ENCODE measurements at places on chromosomes 5 and 9.

DNA sequence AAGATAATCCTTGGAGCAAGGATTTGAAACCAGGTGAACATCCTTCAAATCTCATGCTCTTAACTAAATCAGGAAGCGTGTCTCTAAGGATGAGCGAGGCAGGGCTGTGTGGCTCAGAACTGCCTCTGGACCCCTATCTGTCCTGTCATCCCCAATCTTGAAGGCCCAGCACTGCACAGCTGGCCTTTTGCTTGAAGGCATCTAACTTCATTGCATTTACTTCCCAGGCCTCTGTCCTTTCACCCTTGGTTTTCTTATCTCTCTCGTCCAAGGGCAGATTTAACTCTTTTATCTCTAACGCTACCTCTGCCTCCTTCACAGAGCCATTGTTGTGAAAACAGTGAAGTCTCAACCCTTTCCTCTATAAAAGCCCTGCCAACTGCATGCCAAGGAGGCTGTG, 83.8 kb downstream of the UGCG start:
- DNase-seq, result no peak

GRCh38 chr9:128062279-128062678, 4.8 kb downstream of the NAIF1 start:
- no peak for DNase-seq

DNA sequence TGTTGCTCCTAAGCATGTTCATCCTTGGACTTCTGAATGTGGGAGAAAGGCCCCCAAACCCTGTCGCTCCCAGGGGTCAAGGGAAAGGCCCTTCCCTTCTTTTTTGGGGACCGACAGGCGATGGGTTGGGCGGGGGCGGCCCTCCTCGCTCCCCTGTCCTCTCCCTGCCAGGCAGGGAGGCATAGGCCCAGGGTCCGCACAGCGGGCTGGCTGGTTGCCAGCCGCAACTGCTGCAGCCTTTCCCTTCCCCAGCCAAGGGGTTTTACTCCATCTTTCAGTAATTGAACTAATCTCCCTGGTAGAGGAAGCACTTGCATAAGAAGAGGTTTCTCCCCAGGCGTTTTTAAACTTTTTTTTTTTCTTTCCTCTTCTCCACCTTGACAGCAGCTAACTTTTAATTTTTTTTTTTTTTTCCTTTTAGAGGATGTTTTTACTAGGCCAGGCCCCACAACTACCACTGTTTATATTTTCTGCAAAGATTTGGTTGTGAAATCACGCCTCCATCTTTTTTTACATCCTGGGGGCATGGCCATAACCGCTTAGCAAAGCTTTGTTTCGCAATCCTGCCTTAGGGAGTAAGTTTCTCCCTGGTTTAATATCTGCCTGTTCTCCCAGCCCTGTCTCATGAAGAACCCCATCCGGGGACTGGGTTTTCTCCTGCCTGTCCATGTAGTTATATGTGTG, 216.9 kb upstream of the ZNF608 start:
- DNase-seq, result peak; percentile 12

DNA sequence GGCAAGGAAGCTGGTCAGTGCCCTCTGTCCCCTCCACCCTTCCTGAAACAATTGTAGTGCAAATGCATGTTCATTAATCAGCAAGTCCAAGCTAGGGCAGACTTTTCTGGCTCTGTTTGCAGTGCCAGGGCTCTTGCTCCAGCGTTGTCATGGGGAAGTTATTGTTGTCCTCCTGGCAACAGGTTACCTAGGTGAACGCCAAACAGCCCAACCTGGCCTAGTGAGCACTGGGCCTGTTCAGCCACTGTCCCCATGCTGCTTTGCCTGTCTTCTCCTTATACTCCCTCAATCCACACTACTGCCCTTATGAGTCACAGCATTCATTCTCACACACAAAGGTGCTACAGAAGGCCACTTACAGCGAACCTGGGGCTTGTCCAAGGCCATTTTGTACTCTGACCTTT, 34.5 kb upstream of the GLIS3 start:
- no peak for DNase-seq

DNA sequence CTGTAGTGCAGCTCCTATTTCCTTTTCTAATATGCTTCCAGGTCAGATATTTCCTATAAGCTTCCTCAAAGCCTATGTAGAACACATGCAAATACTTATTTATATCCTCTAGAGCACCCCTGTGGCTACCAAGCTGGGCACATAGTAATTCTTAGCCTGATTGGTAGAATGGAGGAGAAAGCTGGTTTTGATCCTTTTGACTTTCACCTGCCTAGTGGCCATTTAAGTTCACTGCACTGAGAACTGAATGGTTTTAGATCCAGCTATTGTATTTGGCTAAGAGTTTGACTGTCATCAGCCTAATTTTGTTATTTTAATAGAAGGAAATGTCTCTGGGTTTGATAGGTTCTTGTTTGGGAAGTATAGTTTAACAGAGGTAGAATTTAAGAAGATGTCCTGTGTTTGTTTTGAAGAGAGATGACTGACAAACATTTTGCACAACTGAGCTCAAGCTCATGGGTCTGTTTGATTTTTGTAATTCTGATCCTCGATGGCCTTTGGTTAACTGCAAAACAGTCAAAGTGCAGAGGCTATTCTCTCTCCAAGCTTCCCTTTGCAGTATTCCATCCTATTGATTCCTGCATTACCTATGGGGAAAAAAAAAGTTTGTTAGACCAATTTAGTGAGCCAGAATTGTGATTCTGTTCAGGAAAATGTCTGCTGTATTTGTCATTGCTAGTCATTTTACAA, 85.4 kb downstream of the KCNN2 start:
- no peak for DNase-seq

- peak; percentile 50 for DNase-seq
These were observed 29.0 kb upstream of the CDKN2B start for GRCh38 chr9:22037954-22038690.

GRCh38 chr9:110580850-110581249, 1.3 kb upstream of the SVEP1 start:
- DNase-seq, result no peak

DNA sequence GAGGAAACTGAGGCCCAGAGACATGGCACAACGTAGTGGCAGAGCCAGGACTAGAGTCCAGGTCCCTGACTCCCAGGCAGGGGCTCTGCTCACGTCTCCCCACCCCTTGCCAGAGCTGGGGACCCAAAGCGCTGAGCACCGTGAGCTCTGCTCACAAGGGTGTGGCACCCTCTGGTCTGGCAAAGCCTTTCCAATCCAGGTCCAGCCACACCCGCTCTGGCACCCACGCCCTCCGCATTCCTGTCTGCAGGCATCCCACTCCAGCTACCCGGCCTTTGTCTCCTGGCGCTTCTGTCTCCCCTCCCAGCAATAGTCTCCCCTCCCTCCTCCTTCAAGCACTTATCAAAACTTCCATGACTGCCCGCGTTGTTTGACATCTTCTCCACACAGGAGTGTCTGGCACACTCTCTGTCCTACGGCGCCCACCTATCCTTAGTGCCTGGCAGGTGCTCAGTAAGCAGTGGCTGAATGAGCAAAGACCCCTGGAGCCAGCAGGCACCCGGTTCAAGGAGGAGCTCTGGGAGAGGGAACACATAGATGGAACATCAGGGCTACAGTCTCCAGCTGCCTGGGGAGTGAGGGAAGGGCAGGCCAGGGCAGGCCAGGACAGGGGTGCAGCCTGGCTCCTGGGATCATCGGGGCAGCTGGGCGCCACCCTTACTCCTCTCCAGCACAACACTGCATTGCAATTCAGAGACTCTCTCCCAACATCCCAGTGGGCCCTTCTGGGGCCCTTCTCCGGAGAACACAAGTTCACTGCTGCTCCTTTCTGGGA, 12.0 kb downstream of the HIGD2A start:
- no peak for DNase-seq

DNA sequence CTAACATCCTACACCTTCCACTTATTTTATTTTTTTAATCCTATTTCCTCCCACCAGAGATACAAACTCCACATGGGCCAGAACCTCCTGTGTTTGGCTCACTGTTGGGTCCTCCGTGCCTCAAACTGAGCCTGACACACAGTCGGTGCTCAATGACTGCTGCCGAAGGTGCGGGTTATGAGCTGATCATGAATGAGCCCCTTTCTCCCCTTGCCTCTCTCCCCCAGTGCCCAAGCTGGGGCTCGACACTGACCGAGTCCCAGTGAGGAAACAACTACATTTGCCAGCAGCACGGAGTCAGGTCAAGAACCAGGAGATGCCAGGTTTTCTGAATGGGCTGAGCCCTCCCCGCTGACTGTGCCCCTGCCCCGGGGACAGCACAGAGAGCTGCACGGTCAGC, 45.0 kb downstream of the SARDH start:
- no peak for DNase-seq

GRCh38 chr9:126327006-126327713, 531 bp downstream of the MVB12B start:
- DNase-seq, result peak; percentile 0

DNA sequence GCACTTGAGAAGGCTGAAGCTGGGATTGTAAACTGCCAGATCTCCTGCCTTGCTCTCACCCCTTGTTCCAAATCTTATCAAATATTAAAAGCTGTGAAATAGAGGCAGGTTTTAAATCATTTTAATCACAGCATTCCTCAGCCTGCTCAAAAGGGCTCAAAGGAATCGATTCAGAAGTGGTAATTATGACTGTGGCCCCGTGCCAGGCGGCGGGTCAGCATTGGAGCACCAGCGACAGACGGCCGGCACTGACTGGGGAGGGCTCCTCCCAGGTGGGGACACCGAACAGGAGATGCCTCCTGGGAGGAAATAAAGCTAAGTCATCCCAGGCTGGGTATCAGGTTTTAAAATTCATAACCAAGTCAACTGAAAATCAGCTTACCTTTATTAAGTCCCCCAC, 66.7 kb downstream of the KCNIP1 start:
- no peak for DNase-seq

GRCh38 chr9:81687521-81688261, 1.7 kb downstream of the TLE1 start:
- no peak for DNase-seq

GRCh38 chr9:131781069-131781468, 41.2 kb upstream of the RAPGEF1 start:
- DNase-seq, result no peak

DNA sequence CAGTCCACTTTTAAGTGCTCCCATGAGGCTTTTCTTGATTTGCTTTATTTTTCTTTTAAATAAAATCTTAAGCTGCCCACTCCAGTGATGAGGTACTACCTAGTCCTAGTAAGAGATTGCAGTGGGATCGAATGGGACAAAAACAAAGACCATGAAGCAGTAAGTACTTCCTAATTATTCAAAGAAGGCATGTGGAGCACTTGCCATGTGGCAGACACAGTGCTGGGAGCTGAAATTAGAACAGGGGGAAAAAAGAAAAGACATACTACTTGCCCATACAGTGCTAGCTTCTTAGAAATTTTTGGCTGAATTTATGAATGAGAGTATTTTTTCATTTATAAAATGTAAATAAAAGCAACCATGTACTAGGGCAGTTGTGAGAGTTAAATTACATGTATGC, 239.9 kb upstream of the TNC start:
- DNase-seq, result no peak

GRCh38 chr9:133709015-133709611, 29.0 kb downstream of the SARDH start:
- DNase-seq, result no peak

- no peak for DNase-seq
These were observed 147.3 kb downstream of the FAM114A2 start for GRCh38 chr5:153891394-153891793.

GRCh38 chr5:179278119-179278518, 67.1 kb downstream of the ADAMTS2 start:
- no peak for DNase-seq

DNA sequence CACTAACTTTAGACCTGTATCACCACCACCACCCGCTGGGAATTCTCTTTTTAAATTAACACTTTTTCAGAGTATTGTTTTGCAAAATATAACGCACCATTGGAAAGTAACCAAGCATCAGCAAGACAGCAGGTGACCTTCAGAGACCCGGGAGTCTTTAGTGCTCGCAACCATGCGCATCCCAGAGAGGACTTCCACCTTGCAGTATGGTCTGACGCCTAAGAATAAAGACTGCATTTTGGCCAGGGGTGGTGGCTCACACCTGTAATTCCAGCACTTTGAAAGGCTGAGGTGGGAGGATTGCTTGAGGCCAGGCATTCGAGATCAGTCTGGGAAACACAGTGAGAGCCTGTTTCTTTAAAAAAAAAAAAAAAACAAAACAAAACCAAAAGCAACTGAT, 113.8 kb downstream of the MED27 start:
- DNase-seq, result no peak

DNA sequence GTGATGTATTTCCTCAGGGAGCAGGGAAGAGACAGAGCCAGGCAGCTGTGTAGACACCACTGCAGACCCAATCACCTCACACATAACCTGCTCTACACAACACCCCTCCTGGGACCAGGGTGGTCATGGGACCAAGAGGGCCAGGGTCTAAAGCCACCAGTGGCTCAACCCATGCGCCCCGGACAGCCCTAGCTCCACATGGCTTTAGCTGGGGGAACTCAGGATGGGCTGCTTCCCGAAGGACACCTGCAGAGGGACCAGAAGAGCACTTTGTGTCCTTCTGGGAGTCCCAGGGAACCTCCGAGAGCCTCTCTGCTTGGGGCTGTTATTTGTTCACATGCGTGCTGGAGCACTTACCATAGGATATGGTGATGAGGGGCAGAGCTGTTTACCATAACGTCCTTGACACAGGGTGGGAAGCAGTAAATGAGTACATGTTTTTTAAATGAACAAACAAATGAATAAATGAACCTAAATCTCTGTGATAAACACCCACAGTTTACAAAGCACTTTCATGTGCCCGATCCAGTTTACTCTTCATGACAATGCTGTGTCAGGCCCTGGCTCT, 12.3 kb downstream of the SEPTIN8 start:
- DNase-seq, result no peak

GRCh38 chr5:91591076-91591475, 208.0 kb upstream of the ARRDC3 start:
- DNase-seq, result no peak

DNA sequence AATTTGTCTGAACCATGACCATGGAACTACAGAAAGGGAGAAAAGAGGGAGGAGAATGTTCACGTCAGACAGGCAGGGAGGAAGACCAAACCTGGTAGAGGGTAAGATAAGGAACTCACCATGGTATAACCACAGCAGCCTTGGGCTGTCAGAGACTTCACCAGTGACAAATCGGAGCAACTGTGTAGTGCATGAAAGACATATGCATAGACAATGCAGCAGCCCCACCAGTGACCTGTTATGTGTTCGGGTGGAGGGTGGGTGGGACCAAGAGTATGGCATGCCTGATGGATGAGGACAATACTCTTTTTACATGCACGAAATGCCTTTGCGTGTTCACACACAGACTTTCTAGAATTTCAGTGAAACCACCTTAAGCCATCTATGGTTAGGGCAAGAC, 221.8 kb upstream of the RASEF start:
- DNase-seq, result no peak

Data from NCI-H446 (cell line).